ENCODE measurements at places on chromosomes 16 and 17.

DNA sequence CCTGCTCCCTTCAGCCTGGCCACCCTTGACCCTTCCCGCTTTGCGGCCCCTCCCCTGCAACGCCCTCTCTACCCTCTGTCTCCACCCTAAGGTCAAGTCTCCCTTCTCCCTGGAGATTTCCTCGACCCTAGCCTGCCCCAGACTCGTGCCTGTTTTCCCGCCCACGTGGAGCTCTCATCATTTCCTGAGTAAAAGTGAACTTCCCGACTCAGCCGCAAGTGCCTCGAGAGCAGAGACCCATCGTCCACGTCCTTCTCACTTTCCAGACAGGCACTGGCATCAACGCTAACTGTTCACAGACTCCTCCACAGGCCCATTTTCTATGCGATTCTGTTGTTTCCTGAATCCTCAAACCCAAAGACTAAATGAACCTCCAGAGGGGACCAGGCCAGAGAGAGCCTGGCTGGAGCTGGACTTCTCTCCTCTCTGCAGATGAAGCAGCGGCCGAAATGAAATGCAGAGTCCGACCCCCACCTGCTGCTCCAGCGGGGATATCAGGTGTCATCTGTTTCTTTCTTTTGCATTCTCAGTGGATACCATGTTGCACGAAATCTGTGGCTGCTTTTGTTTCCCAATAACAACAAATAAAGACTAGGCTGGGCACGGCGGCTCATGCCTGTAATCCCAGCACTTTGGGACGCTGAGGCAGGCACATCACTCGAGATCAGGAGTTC is 52.5 kb downstream of the RTN4RL1 start:
- DNase-seq, result no peak

DNA sequence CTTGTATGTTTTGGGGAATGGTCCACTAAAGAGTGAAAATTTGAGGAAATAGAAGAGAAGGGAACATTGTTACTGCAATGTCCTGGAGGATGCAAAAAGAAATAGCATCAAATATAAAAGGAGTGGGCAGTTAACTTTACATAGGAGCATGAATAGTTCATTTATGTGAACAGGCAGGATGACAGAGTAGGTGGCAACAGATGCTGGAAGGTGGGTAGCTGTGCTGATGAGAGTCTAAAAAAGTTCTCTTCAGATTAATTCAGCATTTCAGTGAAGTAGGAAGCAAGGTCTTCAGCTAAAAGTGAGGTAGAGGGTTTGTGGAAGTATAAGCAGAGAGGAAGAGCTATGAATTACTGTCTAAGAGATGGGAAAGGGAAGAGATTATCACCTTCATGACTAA is 276.5 kb downstream of the KIF2B start:
- no peak for DNase-seq

- DNase-seq, result no peak
These were observed 37.4 kb downstream of the PSME3IP1 start for GRCh38 chr16:57148481-57148880.

DNA sequence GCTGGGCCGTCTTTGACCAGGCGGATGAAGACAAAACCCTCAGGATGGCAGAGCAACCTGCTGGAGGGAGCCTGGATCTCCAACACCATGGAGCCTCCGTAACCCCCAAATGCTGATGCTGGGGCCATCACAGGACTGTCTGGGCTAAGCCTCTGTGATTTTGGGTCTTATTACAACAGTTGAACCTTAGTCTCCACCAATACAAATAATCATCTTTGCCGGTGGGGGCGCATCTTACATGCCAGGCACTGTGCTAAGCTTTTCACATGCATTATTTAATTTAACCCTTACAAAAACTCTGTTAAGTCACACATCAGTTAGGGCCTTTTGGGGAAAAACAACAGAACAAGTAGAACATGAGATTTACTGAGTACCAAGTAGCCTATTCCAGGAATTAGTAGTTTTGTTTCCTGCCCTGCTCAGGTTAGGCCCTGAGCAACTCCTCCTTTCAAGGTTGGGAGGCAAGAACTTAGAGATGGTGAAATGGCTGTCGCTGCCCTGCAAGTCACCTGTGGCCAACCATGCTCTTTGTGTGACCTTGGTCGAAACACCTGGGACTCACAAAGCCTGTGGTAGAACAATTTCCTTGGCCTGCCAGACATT is 8.9 kb upstream of the ITGAM start:
- DNase-seq, result no peak

DNA sequence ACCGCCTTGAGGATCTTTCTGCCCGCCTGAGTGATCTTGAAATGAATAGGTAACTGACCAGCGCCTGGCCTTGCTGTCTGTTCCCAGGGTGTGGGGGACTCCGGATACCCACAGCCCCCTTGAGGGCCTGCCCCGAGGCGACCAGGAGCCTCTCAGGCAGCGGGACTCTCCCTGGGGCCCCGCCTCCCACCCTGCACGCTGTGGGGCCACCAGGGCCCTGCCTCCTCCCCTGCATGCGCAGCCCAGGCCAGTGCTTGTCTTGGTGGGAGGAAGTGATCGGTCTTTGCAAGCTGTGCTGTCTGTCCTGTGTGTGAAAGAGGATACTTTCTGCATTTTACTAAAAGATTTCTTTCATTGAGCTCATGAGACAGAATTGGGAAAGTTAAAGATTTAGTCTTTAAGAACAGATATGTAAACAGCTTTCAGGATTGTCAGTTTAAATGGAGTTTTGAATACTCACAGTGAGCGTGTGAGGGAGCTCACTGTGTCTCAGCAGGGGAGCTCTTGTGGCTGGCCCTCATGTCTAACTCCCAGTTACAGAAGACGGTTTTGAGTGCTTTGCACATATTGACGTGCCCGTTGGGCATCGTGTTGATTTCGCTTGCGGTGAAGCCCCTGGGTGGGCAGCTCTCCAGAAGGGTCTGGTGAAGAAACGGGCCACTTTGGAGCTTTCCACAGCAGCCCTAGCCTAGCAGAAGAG is 36.1 kb upstream of the CAPN15 start:
- no peak for DNase-seq

DNA sequence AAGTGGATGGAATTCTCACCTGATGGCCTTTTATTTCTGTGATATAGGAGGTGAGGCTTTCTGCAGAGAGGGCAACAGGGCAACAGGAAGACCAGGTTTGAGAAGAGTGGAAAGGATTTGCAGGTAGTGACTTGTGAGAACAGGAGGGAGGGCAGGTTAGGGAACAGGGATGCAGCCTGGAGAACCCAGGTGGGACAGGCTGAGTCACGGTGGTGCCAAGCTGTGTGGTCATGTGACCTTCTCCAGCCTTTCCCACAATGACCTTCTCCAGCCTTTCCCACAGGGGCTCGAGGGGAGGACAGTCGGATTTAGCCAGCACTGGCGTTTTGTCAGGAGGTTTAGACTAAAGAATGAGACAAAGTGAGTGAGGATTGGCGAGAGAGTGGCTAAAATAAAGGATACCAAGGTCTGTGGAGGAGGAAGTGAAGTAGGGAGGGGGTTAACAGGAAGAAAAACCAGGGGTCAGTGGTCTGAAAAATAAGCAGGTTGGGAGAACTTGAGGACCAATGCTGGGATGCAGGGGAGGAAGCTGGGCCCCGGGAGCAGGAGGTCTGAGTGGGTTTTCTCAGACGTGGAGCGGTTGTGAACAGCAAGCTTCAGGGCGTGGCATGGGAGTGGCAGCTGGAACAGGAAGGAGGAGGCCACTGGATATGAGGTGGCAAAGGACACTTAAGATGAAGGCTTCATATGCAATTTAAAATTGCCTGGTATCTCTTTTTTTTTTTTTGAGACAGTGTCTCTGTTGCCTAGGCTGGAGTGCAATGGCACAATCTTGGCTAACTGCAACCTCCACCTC is 37.7 kb downstream of the DNAH2 start:
- DNase-seq, result no peak

- DNase-seq, result no peak
These were observed 16.3 kb downstream of the SHISA9 start for GRCh38 chr16:12917653-12918052.

- DNase-seq, result no peak
These were observed 61.6 kb downstream of the PITPNC1 start for GRCh38 chr17:67438667-67439066.

GRCh38 chr17:51124640-51125503 is 4.2 kb upstream of the SPAG9 start:
- DNase-seq, result no peak

- DNase-seq, result no peak
These were observed 139.1 kb upstream of the CACNG3 start for GRCh38 chr16:24116989-24117388.

DNA sequence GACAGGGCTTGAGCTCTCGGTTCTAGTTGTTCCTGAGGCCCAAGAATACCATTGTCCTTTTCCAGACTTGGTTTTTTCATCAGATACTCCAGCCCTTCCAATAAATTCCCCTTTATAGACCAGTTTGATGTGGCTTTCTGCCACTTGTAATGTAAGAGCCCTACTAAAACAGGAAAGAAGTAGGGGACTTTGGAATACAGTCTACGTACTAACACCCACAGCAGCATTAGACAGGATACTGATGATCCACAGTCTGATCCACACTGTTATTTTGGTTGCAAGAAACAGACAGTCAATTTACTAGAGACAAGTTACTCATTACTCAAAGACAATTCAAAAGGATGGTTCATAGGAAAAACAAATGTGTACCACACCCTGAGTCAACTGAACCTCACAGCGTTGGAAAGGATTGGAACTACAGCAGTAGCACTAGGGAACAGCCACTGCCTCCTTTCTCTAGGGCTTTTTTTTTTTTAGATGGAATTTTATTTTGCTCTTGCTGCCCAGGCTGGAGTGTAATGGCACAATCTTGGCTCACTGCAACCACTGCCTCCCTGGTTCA is 45.9 kb upstream of the MED13 start:
- DNase-seq, result no peak

DNA sequence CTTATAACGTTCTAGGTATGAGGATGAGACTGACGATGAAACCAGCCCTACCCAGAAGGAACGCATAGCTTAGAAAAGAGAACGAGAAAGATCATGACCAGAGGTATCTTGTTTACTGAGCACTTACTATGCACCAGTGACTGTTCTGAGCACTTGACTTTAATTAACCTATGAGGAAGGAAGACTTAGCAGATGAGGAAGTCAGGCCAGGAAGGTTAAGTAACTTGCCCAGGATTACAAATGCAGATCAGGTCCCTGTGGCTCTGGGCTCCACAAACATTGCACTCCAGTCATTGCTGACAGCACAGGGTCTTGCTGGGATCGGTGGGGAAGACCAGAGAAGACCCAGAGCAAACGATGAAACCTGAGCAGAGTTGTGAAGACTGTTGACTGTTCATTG is 7.1 kb downstream of the KRT13 start:
- no peak for DNase-seq

GRCh38 chr17:55654821-55655220 is 67.8 kb downstream of the TMEM100 start:
- no peak for DNase-seq

DNA sequence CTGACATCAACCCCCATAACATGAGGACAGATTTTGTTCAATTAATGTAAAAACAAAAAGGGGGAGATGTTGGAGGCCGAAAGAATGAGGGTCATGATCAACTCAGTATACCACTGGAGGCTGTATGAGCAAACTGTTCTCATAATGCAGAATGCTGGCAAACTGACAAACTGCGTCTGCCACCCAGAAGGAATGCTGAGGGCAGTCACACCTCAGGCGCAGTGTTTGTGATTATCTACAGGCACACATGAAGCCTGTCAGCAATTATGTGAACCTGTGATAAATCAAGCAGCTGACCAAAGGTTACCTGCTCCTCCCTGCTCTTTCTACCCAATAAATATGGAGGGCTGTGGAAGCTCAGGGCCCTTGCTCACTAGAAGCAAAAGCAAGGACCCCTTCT is 27.3 kb downstream of the CD300LG start:
- peak; percentile 70 for DNase-seq

DNA sequence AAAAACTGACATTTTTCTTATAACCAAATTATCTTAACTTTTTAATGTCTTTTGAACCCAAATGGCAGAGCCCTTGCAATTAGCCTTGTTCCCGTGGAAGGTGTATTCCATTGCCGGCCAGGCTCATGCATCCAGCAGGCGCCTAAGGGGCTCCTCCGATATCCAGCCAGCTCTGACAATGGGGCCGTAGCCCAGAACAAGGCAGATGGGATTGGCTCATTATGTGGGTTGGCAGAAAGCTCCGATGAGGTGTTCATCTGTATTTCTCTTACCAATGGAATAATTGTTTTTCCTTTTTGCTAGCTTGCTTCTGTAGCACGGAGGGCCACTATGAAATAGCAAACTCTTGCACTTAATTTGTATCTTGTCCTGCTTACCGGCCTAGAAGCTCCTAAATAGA is 208.2 kb upstream of the CHMP6 start:
- no peak for DNase-seq

GRCh38 chr16:84924331-84925091 is 86.8 kb downstream of the ZDHHC7 start:
- no peak for DNase-seq

DNA sequence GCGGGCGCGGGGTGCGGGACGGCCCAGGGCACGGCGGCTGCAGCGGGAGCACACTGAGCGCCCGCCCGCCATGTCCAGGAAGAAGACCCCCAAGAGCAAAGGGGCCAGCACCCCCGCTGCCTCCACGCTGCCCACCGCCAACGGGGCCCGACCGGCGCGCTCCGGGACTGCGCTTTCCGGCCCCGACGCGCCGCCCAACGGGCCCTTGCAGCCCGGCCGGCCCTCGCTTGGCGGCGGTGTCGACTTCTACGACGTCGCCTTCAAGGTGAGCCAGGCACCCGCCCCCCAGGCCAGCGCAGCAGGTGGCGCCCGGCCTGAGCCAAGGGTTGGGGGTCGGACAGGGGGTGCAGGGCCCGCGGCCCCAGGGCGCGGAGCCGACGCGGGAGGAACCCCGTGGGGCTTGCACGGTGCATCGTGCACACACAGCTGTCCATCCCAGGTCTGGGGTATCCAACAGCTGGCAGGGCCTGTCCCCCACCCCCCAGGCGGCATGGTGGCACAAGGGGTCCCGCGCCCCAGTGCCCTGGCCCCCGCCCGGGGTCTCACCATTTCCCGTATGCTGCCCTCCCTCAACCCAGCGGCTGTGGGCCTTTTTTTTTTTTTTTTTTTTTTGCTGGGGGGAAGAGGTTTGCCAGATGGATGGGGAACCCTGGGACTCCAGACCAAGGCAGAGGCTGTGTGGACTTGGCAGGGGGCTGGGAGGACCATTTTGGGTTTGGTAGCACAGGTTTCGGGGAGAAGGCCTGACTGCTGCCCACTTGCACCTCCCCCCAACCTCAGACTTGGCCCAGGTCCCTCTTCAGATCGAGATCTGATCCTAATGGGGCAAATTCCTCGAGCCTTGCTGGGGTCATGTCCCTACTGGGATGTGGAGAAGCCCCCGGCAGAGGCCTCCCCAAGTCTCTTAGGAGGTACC is 547 bp downstream of the RAB26 start:
- peak; percentile 16 for DNase-seq

- no peak for DNase-seq
These were observed 24.0 kb downstream of the PIK3R5 start for GRCh38 chr17:8941520-8941919.

DNA sequence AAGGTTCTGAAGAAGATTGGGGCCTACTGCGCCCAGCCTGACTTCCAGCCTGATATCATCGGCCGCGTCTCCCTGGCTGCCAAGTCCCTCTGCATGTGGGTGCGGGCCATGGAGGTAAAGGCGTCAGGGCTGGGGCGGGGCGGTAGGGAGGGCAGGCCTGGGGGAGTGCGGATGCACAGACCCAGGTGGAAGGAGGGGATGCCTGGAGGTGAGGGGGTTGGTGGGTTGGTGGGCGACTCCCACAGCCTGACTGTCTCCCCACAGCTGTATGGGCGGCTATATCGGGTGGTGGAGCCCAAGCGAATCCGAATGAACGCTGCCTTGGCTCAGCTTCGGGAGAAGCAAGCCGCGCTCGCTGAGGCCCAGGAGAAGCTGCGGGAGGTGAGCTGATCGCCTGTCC is 26.8 kb upstream of the KDM6B start:
- no peak for DNase-seq
